Transverse colon (tissue), 4 donors: ENCODE measurements at places on chromosomes 4 and X. TPM values are rescaled to one million over a fixed set of nuclear protein-coding genes. Genes with fewer than 3 reads are reported as not detected.

YY2 gene
- total RNA-seq: 2.4 TPM

EGFL6 gene
- total RNA-seq: not detected

KIAA0232 gene
- total RNA-seq: 83.4 TPM

NAP1L3 gene
- total RNA-seq: not detected

AFF1 gene
- 77.1 TPM for total RNA-seq

KLKB1 gene
- total RNA-seq: 1.9 TPM

PTCHD1 gene
- 1.7 TPM for total RNA-seq

PRPS2 gene
- 26.5 TPM for total RNA-seq

FMR1NB gene
- total RNA-seq: not detected

TNIP2 gene
- 91.8 TPM for total RNA-seq

CRMP1 gene
- 2.1 TPM for total RNA-seq

SEC24B gene
- 44.1 TPM for total RNA-seq

TGIF2LX gene
- not detected for total RNA-seq

LGI2 gene
- total RNA-seq: 0.32 TPM

HMGN5 gene
- total RNA-seq: 5.7 TPM

HEPH gene
- 205 TPM for total RNA-seq

TRAM1L1 gene
- 0.48 TPM for total RNA-seq

DACH2 gene
- not detected for total RNA-seq

MAGEE2 gene
- total RNA-seq: not detected

APLN gene
- not detected for total RNA-seq

GLRA3 gene
- total RNA-seq: not detected
